ENCODE measurements at places on chromosomes 2 and 18.
A peak's percentile ranks its signal among the peaks of the same experiment; 100 is the strongest.

- no peak for DNase-seq
Observed at GRCh38 chr18:36724169-36724568, 104.6 kb downstream of the TPGS2 start.

DNA sequence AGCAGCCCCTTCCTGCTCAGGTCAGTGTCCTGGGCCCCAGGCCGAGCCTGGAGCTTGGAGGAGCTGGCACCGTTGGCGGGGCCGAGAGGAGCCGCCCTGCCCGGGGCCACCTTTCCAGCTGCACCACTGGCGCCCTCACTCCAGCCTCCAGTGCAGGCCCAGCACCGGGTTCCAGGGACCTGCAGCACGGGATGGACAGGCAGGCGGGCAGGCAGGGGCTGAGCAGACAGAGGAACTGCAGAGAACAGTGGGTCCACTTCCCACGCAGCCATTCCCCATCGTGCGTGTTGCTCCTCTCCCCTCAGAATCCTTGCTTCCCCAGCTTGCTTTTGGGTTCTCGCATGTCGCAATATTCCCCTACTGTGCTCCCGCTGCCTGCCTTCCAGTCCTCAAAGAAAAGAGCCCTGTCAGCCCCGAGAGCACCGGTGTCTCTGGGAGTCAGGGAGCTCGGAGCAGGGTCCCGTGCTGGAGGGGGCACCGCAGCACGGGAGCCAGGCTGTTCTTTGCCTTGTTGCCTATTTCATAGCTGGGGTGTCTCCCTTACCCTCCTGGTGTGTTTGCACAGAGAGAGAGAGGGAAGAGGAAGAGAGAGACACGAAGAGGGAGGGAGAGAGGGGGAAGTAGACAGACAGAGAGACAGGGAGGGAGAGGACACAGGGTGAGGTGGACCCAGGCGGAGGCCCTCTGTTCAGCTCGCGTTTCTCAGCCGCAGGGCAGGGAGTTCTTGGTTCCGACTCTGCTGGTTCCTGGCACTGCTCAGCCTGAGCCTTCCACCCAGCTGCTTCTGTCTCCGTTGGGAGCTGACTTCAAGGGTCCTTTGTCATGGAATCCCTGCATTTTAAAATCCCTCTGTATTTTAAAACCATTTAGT lies 126.0 kb downstream of the MBP start:
- DNase-seq = no peak

DNA sequence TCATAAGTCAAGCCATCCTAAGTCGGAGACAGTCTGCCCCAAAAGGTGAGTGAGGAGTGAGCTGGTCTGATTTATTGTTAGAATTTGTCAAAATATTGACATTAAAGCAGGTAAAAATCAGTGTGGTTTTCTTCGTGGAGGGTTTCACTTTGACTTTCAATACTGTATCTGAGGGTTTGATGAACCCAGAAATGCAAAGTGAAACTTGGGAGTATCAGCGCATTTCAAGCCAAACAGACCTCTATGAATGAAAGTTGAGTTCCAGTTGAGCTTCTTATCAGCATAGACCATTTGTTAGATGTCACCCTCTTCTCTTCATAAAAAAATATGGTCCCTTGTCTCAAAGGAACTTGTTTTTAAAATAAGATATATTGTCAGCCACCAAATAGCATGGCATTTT lies 21.7 kb upstream of the CXCR4 start:
- DNase-seq = no peak

GRCh38 chr18:61285777-61286176 lies 47.5 kb upstream of the CDH20 start:
- DNase-seq = no peak

- no peak for DNase-seq
Observed at GRCh38 chr2:143759455-143759854, 630.2 kb downstream of the ARHGAP15 start.

DNA sequence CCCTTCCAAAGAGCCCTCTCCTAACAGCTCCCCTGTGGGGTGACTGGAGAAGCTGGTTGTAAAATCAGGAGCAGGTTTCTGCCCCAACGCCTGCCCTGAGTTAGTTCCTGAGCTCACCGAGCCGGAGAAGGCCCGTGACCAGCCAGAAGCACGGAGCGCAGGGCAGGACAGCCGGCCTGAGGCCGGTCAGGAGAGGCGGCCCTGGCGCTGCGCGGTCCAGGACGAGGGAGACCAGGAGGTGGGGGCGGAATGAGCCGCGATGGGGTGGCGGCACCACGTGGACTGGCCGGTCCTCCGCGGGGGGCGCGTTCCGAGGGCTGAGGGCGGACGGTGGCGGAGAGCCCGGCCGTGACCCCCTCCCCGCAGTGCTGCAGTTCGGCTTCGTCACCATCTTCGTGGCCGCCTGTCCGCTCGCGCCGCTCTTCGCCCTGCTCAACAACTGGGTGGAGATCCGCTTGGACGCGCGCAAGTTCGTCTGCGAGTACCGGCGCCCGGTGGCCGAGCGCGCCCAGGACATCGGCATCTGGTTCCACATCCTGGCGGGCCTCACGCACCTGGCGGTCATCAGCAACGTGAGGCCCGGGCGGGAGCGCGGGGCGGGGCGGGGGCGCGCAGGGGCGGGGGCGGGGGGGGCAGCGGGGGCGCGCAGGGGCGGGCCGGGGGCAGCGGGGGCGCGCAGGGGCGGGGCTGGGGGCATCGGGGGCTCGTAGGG lies 29.0 kb downstream of the ANO7 start:
- peak; percentile 85 for DNase-seq

DNA sequence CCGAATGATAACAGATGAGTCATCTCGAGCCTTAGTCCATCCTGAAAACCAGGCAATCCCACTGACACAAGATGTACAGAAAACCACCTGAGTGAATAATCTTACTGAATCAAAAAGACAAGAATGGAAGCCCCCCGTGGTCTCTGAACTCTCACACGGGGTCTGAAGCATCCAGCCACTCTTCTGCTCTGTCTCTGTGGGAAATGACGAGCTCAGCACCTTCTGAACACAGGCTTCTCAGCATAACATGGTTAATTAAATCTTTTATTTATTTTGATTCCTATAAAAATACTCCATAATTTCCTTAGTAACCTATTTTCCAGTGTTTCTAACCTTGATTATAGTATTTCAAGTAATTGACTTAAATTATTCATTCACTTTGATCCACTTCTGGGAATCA lies 203.7 kb downstream of the TMEM163 start:
- no peak for DNase-seq

- DNase-seq = no peak
Observed at GRCh38 chr18:63858456-63858855, 29.0 kb upstream of the SERPINB2 start.

- no peak for DNase-seq
Observed at GRCh38 chr18:70160073-70160678, 45.3 kb downstream of the RTTN start.

DNA sequence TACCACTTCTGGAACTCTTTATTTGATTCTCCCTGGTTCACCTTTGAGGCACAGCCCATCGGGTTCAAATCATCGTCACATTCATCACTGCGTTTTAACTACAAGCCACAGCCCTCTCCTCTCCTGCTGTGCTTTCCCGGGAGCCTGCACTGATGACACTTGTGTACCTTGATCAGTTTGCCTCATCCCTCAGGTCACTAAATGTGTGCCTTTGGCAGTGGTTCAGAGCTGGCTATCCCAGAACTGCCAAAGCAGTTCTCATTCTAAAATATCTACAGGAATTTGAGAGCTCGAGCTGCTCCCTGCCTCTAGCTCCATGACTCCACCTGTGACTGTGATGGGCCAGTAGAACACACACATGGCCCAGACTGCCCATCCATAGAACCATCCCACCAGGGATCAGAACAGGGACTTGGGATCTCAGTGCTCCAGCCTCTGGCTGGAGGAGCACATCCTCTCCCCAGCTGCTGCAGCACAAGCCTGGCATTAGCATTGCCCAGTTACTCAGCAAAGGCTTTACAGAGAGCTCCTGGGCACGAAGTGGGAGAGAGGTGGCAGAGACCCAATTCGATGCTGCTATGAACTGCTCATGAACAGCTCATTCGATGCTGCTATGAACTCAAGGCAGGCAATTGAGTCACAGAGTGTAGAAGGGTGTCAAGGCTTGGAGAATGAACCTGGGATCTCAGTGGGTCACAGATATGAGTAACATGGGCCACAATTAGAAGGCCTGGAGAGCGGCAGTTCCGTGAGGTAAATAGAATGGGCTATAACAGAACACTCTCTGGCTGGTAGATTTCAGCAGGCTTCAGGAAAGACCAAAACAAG lies 41.9 kb downstream of the EVA1A start:
- DNase-seq = no peak

GRCh38 chr18:8272254-8272653 lies 337.0 kb upstream of the RAB12 start:
- no peak for DNase-seq

DNA sequence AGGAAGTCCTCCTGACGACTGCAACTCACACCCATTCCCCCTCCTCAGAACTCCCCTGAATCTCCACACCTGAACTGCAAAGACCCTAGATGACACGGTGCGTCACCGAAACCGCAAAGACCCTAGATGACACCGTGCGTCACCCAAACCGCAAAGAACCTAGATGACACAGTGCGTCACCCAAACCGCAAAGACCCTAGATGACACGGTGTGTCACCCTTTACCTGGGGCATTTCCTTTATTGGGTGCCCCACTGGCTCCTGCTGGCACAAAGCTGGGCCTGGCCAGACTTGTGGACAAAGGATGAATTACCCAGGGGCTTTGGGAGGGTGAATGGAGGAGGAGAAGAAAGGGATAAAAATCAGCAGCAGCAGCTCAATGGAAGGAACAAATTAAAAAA lies 123.8 kb downstream of the CELF4 start:
- DNase-seq = no peak

- no peak for DNase-seq
Observed at GRCh38 chr18:74773171-74773624, 175.5 kb downstream of the ZNF407 start.

DNA sequence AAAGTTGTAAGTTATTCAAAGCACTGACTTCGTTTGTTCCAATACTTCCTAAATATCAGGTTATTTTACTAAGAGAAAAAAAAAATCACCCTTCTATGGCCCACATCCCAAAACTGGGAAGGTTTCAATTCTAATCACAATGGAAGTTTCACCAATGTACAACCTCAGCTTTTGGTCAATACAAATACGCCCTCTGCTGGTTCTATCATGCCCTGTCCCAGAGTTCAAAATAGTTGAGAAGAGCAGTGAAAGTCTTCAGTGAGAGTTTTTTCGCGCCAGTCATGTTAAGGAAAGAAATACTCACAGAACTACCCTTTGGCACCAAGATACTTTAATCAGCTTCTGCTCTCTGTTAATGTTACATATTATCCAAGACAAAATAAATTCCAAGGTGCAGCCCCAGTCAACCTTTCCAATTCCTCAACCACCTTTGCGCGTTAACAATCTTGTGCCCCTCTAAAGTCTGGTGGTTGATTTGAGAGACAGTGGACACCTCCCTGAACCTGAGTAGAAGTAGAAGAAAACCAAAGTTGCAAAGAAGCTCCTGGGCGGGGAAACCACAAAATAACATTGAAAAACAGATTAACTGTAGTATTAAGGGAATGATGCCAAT lies 59.9 kb downstream of the SUMO1 start:
- DNase-seq = peak; percentile 47

DNA sequence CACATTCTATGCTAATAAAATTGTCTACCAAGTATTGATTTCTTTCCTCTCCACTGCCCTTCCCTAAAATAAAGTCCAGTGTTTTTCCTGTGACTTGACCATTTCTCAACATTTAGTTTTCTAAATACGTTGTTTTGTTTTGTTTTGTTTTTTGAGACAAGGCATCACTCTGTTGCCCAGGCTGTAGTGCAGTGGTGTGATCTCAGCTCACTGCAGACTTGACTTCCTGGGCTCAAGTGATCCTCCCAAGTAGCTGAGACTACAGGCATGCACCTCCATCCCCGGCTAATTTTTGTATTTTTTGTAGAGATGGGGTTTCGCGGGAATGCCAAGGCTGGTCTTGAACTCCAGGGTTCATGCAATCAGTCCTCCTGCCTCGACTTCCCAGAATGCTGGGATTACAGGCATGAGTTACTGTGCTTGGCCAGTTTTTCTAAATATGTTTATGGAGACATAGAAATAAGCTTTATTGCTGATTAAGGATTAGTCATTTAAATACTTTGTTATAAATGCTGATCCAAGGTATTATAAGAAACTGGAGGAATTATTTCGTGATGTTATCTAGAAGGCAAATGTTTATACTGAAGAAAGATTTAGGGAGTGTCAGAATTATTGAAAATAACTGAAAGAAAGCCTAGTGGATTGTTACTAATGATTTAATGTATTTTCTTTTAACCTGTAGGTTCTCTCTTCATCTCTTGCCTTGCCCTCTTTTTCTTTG lies 5.7 kb upstream of the HTR2B start:
- DNase-seq = no peak

GRCh38 chr2:218033208-218033589 lies 30.4 kb upstream of the TNS1 start:
- DNase-seq = peak; percentile 53

GRCh38 chr2:194907569-194907968 lies 749.5 kb upstream of the SLC39A10 start:
- no peak for DNase-seq

DNA sequence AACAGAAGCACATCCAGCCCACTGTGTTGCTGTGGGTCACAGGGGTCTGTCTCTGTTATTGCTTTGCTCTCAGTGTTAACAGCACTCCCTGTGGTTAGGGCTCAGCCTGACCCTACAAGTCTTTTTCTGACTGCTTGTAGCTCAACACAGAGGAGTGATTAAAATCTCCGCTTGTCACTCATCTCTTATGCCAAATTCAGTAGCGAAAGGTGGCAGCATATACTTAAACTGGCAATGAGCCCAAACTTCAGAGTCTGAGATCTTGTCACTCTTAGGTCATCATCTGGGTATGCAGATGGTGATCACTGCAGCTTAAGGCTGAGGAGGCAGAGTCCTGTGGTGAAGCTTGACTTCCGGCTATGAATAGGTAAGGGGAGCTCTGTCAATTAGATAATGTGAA lies 63.3 kb upstream of the CSRNP3 start:
- DNase-seq = no peak

GRCh38 chr2:12718015-12718671 lies 1.4 kb downstream of the TRIB2 start:
- DNase-seq = no peak

GRCh38 chr18:8124232-8125146 lies 484.7 kb upstream of the RAB12 start:
- no peak for DNase-seq

GRCh38 chr2:208064220-208064961 lies 39.1 kb upstream of the PLEKHM3 start:
- no peak for DNase-seq

DNA sequence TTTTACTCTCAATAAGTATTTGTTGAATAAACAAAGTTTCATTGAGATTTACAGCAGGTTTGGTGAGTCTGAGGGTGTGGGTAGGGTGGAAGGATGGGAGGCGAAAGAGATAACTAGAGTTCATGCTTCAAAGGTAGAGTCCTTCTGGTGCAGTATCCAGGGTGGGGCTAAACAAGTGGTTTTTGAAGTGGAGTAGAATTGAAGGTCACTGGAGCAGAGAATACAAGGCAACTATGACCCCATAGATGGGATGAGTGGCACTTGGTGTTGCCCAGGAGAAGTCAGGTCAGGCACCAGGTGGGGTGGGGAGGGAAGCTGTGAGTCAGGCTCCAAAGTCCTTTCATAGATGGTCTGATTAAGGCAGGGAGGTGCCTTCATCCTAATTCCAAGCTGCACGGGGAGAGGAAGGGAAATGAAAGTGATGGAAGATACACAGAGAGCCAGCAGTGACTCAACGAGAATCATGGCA lies 6.6 kb upstream of the CAB39 start:
- DNase-seq = no peak
